ENCODE measurements at places on chromosomes 1 and 21. TPM values are rescaled to one million over a fixed set of nuclear protein-coding genes. Genes with fewer than 3 reads are reported as not detected.

Gene KRTAP6-3
- total RNA-seq: not detected

DNA sequence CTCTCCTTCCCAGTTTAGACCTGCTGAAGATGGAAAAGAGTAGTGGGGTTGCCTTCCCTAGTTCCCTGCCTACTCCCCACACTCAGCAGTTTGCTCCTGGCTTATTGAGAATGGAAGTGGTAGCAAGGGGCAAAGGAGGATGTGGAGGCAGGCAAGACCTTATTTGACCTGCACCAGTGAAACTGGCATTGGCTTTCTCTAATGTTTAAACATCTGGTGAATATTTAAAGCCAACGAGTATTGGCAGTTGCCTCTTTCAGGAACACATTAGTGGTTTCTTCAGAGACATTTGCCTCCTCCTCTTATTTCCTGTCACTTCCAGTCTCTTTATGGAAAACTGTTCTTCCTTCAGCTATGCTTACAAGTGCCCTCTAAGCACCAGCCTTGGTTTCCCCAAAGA lies 62.4 kb upstream of the VAV3 start:
- no peak for DNase-seq

- no peak for DNase-seq
Observed at GRCh38 chr21:35007348-35007747, 41.8 kb downstream of the RUNX1 start.

DNA sequence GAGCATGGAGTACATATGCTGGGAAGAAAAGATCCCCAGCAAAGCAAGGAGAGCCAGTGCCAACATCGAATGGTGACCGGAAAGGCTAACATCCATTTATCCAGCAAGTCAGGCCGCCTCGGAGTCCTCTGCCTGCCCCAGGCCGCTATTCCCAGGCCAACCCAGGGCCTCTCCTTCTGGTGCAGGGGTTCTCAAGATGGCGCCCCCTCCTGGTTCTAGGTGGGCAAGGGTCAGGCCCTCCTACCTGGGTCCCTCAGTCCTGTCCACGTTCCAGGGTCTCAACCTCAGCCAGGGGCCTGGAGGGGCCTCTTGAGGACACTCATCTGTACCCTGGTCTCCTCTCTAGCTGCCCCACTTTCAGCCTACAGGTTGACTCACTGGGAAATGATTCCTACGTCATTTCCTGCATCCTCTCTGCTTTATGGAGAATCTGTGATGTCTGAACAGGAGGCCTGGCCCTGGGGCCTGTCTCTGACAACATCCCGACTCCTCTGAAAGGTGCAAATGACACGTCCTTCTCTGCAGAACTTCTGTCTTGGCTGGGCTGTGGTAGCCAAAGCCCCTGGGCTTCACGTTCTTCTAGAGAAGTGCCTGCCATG lies 145.3 kb downstream of the PSMG1 start:
- peak; percentile 64 for DNase-seq

Gene TRAF3IP3
- not detected for total RNA-seq

GRCh38 chr1:5430911-5431697 lies 561.1 kb downstream of the NPHP4 start:
- DNase-seq: no peak

DNA sequence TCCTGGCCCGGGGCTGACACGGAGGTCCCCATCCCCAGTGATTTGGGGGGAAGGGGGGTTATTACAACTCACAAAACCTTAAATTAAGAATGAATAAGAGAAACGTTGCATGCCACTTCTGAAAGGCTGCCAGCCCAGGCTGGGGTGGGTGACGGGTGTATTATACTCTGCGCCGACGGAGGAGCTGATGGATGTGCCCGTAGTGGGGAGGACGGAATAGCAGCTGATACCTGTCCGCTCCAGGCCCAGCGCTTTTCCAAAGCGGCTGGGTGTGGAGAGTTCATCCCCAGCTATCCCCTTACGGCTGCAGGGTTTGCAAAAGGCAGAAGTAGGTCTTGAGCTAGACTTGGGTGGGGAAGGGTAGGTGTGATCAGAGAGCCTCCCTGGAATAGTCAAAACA lies 63.8 kb upstream of the CASZ1 start:
- DNase-seq: no peak

DNA sequence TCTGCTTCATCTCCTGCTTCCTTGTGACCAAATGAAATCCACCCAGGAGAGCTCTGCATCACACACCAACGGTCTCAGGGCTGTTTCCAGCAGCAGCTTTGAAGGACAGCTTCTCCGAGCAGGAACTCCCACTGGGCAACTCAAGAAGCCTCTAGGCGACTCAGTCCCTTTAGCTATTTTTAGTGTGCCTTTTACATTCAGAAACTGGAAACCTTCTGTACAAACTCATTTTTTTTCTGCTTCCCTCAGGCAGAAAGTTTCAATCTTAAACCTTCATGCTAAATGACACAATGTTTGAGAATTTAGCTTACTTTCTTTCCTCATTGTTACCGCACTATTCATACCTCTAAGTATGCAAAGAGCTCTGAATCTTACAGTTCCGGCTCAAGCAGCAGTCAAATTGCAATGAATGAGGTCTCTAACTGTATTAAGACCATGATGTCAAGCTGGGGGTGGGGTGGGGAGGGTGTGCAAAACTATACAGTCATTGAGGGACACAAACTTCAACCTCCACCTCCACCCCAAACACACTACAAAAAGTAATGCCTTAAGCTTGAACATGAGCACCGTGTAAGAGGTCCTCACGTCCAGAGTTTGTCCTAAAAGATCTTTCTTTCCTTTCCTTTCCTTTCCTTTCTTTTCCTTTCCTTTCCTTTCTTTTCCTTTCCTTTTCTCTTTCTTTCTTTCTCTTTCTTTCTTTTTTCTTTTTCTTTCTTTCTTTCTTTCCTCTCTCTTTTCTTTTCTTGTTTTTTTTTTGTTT lies 16.4 kb upstream of the TARBP1 start:
- DNase-seq: peak; percentile 50

Gene OR2L5
- not detected for total RNA-seq

DNA sequence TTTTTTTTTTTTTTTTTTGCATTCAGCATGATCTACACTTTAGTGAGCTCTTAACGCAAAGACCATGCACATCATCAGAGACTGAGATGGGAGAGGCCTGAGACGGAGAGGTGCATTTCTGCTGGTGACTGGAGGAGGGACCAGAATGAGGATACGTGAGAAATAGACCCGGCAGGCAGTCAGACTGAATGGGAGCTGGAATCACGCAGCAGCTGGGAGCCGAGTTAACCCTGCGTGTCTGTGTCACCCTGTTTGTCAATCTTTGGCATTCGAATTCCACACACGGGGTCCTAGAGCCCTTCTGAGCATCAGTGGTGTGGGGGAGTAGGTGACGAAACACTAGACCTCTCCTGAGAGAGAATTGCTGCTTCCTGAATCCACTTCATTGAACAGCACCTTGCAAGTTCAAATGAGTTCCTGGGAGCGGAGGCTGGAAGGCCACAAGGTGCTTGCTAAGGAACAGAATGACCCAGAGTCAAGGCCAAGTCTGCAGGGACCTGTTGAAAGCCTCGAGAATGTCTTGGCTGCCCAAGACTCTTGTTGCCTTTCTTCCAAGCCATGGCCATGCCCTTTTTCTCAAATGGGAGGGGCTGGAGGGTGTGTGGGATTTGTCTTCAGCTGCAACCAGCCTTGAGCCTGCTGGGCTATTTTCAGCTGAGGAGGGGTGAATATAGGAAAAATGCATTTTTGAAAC lies 123.3 kb downstream of the CNIH3 start:
- no peak for DNase-seq

GRCh38 chr1:70947835-70948234 lies 99.8 kb downstream of the PTGER3 start:
- DNase-seq: no peak

DNA sequence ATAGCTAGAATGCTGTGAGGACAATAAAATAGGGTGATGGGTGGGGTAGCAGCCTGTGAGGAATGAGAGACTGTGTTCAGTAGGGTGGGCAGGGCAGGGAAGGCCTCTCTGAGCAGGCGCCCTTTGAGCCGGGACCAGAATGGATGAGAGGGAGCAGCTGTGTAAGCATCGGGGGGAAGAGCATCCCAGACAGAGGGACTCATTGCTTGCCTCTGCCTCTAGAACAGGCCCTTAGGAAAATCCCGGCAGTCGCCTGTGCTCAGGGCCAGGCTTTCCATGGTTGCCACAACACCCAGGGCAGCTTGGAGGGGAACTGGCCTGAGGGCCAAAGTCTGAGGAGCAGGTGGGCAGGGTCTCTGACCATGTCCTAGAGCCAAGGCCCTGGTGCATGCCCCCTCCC lies 774 bp downstream of the SLC2A7 start:
- no peak for DNase-seq

DNA sequence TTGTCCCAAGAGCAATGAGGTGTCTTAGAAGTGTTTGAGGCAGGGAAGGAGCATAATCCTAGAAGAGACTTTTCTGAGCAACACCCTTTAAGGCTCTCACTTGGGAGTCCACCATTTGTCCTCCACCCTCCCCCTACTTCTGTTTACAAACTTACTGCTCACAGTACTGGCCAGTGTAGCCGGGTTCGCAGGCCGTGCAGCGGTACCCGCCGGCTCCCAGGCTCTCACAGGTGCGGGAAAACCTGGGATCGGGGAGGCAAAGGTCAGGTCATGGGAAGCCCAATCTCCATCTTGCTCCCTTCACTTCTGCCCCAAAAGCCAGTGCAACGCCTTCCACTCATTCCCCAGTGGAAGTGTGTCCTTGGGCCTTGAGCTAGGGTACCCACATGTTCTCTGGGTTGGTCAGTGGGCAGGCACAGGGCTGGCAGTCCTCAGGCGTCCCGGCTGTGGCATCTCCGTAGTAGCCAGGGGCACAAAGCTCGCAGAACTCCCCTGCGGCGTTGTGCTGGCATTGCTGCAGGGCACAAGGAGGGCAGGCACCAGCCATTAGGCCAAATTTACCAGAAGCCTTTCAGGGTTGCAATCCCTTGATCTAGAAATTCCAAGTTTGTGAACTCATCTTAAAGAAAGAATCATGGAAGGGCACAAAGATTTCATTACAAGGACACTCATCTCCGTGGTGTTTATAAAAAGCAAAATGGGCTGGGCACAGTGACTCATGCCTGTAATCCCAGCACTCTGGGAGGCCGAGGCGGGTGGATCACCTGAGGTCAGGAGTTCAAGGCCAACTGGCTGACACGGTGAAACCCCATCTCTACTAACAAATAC lies 49.8 kb downstream of the LDLRAD2 start:
- DNase-seq: peak; percentile 36

DNA sequence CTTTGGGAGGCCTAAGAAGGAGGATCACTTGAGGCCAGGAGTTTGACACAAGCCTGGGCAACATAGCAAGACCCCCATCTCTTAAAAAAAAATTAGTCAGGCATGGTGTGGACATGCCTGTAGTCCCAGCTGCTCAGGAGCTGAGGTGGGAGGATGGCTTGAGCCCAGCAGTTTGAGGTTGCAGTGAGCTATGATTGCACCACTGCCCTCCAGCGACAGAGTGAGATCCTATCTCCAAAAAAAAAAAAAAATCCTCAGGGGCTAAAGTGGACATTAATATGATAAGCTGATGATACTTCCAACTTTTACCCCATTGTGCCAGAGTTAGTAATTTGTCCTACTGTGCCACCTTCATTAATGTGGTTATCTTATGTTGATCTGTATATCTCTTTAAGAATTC lies 327.8 kb upstream of the FMN2 start:
- no peak for DNase-seq

GRCh38 chr1:41696381-41696780 lies 211.9 kb upstream of the EDN2 start:
- no peak for DNase-seq

- peak; percentile 55 for DNase-seq
Observed at GRCh38 chr1:146032631-146033219, 11.2 kb upstream of the HJV start.

Gene SPATA45
- not detected for total RNA-seq

- no peak for DNase-seq
Observed at GRCh38 chr1:21521717-21522060, 12.5 kb downstream of the ALPL start.

DNA sequence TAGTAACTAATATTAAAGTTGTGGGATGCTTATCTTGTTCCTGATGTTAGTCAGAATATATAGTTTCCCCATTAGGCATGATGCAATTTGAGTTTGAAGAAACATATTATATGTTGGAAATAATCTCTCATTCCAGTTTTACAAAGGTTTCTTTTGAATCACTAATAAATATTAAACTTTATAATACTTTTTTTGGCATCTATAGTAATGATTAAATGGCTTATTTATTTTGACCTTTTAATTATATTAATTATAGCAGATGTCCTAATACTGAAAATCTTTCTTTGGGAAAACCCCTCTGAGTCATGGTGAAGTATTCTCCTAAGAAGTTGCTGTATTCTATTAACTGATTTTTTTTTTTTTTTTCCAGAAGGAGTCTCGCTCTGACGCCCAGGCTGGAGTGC lies 28.5 kb upstream of the PTGS2 start:
- DNase-seq: peak; percentile 3

Gene AKNAD1
- 0.22 TPM for total RNA-seq

Gene CAMK1G
- not detected for total RNA-seq

Gene HJV
- total RNA-seq: not detected

GRCh38 chr1:220485131-220485530 lies 42.8 kb upstream of the MARK1 start:
- no peak for DNase-seq

Gene TMEM52
- 0.20 TPM for total RNA-seq

Gene IGSF9
- not detected for total RNA-seq

GRCh38 chr1:199038156-199038555 lies 399.3 kb downstream of the PTPRC start:
- no peak for DNase-seq

DNA sequence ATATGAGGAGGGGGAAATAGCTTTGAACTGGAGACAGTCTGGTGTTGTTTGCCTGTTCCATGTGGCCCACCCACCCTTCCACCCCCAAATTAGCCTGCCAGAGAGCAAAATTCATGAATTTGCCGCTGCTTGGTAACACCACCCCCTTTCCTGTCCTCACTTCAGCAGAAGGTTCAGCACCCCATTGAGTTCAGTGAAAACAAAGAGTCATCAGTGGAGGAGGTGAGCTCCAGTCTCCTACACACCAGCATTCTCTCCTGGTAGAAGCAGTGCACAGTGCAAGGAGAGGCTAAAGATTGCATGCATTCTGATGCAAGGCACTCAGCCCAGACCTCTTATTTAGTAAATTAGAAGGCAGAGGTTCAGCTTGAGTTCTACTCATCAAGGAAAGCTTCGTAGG lies 99.7 kb upstream of the DYNLT5 start:
- no peak for DNase-seq

Gene OR2T2
- total RNA-seq: not detected

Gene ELOVL1
- 58.4 TPM for total RNA-seq

DNA sequence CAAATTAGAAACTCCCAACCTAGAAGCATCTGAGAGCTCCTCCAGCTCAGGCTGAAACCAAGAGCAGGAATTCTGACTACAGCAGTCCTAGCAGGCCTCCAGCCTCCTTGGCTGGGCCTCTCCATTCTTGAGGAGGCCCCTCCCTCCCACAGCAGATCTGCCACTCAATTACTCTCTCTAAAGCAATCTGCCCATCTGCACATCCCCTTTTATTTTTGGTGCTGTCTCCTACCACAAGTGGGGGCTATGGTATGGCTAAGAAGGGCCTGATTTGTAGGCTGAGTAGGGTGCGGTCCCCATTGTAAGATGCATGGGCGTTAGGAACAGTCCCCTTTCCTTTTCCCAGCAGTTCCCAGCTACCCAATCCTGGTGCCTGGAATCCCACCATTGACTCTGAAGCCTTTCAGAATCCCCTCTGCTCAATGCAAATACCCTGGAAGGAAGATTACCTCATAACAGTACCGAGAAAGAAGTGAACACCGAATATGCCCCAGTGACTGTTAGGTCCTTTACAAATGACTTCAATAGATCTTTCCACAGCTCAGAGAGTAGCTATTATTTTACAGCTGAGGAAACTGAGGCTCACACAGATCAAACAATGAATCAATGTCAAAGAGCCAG lies 11.6 kb upstream of the TTC39A start:
- DNase-seq: no peak

GRCh38 chr1:170547255-170547654 lies 15.3 kb downstream of the GORAB start:
- DNase-seq: no peak

- no peak for DNase-seq
Observed at GRCh38 chr1:167949785-167950184, 12.9 kb upstream of the MPC2 start.

Gene CYP4B1
- not detected for total RNA-seq

All from lung microvascular endothelial cell (primary cell).